Fibroblast of lung (primary cell): ENCODE measurements at places on chromosomes 6 and 20. TPM values are rescaled to one million over a fixed set of nuclear protein-coding genes. Genes with fewer than 3 reads are reported as not detected.

Gene SCGN
- total RNA-seq: not detected in 2 replicates

Gene CSE1L
- 46.5 and 52.5 TPM in 2 replicates for total RNA-seq

Gene PRL
- not detected in 2 replicates for total RNA-seq

DNA sequence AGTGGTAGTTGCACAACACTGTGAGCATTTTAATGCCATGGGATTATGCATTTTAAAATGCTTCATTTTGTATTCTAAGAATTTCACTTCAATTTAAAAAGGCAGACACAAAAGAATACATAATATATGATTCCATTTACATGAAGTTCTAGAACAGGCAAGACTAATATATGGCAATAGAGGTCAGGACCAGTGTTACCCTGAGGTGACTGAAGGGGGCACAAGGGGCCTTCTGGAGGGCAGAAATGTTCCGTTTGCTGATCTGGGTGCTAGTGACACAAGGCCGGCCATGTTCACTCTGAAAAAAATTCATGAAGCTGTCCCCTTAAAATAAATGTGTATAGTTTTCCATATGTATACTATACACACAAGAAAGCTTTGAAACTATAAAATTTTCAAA lies 28.5 kb downstream of the TASP1 start:
- no peak for DNase-seq

GRCh38 chr6:20879526-20879925 lies 345.3 kb downstream of the CDKAL1 start:
- no peak for DNase-seq

DNA sequence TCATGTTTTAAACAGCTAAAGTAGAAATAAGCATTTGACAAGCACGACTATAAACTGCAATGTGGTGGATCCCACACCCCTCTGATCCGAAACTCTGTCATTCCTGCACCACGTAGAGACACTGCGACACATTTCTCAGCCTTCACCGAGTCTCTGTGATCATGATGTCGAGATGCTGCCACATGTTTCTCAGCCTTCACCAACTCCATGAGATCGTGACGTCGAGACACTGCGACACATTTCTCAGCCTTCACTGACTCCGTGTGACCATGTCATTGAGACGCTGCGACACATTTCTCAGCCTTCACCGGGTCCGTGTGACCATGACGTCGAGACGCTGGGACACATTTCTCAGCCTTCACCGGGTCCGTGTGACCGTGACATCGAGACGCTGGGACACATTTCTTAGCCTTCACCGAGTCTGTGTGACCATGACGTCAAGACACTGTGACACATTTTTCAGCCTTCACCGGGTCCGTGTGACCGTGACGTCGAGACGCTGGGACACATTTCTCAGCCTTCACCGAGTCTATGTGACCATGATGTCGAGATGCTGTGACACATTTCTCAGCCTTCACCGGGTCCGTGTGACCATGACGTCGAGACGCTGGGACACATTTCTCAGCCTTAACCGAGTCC lies 143.0 kb downstream of the TTLL2 start:
- DNase-seq: no peak

DNA sequence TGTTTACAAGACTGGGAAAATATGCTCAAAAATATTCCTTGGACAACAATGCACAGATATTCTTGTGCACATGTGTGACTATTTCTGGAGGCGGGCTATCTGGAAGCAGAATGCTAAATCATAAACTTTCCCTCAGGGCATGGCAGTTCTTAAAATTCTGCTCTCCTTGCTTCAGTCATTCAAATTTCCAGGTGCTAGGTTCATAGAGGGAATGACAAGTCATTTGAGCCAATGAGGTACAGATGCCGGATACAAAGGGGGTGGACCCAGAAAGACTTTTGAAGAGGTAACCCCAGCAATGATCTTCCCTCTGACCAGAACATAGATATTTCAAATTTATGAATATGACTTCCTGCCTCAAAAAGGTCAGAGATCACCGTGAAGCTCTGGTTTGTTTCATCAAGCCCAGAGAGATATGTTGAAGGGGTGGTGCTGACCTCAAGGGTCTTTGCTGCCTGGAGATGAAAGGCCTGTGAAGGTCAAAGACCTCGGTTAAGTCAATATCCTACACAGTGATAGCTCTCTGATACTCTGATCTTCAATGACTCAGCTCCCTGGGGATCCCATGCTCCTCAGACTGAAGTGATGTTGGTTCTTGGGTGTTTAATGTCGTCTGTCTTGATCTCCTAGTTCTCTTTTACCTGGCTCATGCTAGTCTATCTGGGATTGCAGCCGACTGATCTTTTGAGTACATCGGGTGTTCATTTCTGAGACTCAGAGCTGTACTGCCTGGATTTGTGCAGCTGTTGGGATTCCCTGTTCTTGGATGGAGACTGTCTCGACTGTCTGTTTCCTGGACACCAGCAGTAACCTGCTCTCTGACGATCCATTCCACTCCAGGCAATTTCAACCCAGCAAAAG lies 47.5 kb upstream of the TSHZ2 start:
- no peak for DNase-seq

DNA sequence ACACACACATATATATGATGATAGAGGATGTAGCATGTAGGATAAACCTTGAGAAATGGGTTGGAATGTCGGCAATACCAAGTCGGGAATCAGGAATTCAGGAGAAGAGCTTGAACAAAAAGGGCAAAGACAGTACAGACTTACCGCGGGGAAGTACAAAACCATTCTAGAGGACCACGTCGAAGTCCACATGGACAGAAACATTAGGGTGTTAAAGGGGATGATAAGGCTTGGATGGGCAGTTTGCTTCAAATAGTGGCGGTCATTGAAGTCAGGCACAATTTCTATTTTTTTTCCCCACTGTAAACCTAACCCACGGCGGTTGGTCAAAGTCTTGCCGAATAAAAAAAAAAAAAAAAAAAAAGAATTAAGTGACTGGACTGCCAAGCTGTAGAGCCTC lies 766 bp upstream of the NUS1 start:
- no peak for DNase-seq

DNA sequence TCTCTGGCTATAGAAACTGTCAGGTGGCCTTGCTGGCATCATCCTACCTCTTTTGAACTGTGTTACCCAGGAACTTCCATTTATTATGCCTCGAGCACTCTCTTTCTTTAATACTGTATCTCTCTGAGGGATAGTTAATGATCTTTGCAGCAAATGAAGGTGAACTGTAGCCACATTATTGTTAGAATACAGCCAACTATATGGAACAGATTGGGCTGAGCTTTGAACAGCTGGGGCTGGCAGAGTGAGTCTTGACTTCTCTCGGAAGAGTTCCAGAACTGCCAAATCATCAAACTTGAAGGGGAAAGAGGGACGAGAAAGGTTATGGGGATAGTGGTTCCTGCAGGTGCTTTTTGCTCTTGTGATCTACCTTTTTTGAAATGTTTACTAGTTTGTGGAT lies 237.7 kb downstream of the PRL start:
- no peak for DNase-seq

- no peak for DNase-seq
Observed at GRCh38 chr6:39300739-39301138, 13.5 kb downstream of the KCNK17 start.

DNA sequence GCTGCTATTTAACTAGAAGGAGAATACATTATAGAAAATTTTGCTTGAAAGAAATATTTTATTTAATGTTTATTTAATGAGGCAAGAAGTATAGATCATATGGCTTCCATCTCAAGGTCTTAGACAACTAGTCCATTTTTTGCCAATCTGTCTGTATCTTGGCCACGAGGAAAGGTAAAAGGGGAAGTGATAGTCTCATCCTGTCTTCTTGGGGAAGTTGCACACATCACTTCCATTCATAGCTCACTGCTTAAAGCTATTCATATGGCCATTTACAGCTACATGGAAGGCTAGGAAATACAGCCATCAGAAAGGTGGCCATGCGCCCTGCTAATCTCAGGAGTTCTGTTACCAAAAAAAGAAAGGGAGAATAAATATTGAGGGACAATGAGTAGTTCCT lies 50.8 kb downstream of the METTL24 start:
- DNase-seq: no peak
